Esophagus squamous epithelium (tissue), 5 donors: ENCODE measurements at places on chromosomes 16 and 17. TPM values are rescaled to one million over a fixed set of nuclear protein-coding genes. Genes with fewer than 3 reads are reported as not detected.

- DNase-seq = no peak
Observed at GRCh38 chr16:85759136-85759535, 8.2 kb upstream of the C16orf74 start.

DNA sequence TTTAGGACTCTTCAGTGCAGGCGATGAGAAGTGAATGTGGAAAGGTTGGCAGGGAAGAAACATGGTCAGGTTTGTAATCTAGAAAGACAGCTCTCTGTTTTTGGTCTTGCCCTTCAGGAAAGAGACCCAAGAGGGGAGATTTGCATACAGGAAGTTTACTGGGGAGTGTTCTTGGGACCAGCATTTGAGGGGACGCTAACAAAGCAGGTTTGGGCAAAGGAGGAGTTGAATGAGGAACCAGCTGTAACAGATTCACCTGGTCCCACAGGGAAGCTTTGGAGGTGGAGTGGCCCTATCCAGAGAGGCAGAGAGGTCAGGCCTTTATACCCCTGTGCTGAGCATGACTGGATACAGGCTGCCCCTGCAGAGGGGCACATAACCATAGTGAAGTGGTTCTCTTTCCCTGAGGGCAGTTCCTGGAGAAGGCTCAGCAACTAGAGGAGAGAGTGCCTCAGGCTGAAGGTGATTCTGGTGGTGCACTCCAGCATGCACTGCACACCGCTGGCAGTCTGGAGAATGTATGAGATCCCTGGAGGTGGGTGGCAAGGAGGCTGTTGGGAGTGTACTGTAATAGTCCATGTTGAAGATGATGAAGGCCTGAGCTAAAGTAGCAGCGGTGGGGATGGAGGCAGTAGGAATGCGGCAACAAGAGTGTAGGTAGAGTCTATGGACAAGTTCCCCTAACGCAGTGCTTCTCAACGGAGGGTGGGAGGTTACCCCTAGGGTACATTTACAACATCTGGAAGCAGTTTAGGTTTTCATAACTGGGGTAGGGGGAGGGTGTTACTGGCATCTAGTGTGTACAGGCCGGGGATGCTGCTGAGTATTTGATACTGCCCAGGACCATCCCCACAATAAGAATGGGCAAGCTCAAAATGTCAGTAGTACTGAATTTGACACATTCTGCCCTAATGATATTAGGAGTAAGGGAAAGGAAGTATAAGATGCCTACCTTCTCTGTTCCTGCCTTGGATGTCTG is 37.2 kb downstream of the MAP2K6 start:
- DNase-seq = no peak

DNA sequence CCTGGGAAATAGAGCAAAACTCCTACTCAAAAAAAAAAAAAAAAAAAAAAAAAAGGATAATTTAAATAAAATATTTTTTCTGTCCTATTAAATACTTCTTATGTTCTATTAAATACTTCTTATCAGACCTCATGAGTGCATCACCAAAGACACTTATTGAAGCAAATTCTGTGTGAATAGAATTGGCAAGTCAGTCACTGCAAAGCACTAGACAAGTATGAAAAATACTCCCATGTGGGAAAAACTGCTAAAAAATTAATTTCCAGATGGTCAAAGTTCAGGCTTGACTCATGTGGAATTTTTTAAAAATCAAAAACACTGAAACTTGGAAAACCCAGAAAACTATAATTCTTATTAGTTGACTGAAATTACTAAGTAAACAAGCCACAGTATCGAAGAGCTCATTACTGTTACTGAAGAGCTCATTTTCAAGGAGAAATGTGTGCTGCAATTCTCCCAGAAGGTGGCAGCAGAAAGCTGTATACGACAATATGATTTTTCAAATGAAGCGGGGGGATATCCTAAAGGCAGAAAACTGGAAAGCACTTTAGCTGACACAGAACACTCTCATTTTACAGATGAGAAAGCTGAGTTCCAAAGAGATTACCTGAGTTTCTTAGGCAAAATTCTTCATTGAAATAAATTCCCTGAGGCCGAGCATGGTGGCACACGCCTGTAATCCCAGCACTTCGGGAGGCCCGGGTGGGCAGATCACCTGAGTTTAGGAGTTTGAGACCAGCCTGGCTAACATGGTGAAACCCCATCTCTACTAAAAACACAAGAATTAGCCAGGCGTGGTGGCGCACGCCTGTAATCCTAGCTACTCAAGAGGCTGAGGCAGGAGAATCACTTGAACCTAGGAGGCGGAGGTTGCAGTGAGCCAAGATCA is 15.9 kb upstream of the FBXO47 start:
- DNase-seq = no peak

The KRT27 gene
- not detected for total RNA-seq

The NACA2 gene
- total RNA-seq = not detected

GRCh38 chr17:72567774-72568173 is 447.0 kb downstream of the SOX9 start:
- no peak for DNase-seq

- no peak for DNase-seq
Observed at GRCh38 chr16:68782198-68783174, 45.4 kb downstream of the CDH1 start.

DNA sequence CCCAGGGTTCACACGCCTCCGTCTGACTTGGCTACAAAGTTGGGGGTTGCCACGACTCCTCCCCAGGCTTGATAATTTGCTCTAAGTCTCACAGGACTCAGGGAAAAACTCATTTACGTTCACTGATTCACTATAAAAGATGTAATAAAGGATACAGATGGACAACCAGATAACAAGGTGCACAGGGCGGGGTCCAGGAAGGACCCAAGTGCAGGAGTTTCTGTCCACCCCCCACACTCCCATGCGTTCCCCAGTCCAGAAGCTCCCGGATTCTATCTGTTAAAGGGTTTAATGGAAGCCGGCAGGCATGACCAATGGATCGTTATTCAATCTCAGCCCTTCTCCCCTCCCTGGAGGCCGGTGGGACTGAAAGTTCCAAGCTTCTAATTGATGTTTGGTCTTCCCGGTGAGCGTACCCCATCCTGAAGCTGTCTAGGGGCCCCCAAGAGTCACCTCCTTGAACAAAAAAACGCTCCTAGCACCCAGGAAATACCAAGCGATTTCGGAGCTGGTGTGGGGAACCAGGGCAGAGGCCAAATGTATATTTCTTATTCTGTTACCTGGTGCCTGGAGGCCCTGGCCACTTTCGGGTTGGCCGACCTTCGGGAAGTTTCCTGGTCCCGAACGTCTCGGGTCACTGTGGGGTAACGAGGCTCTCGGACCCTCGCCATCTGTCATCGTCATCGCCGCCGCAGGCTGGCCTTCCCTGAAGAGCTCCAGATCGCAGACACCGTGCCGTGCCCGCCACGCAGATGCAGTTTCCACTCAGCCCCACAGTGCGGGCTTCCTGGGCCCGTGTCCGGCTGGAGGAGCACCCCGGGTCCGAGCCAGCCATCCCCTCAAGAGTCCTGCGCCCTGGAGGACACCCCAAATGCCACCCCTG is 13.5 kb upstream of the METRNL start:
- DNase-seq = no peak

DNA sequence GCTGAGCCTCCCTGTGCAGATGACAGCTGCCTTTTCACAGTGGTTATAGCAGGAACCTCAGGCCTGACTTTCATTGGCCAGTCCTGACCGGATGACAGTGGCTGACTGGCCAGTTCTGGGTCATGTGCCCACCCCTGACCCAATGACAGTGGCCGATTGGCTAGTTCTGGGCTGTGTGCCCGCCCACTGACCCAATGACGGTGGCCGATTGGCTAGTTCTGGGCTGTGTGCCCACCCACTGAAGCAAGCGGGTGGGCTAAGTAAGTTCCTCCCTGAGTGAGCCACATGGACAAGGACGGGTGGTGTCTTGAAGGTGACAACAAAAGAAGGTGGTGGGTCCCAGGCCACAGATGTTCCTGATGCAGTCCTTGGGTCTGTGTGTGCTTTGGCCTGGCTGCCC is 9.5 kb downstream of the DEF8 start:
- no peak for DNase-seq

The VEZF1 gene
- total RNA-seq = 20.3 TPM
